ENCODE measurements at places on chromosomes 1 and 21.

DNA sequence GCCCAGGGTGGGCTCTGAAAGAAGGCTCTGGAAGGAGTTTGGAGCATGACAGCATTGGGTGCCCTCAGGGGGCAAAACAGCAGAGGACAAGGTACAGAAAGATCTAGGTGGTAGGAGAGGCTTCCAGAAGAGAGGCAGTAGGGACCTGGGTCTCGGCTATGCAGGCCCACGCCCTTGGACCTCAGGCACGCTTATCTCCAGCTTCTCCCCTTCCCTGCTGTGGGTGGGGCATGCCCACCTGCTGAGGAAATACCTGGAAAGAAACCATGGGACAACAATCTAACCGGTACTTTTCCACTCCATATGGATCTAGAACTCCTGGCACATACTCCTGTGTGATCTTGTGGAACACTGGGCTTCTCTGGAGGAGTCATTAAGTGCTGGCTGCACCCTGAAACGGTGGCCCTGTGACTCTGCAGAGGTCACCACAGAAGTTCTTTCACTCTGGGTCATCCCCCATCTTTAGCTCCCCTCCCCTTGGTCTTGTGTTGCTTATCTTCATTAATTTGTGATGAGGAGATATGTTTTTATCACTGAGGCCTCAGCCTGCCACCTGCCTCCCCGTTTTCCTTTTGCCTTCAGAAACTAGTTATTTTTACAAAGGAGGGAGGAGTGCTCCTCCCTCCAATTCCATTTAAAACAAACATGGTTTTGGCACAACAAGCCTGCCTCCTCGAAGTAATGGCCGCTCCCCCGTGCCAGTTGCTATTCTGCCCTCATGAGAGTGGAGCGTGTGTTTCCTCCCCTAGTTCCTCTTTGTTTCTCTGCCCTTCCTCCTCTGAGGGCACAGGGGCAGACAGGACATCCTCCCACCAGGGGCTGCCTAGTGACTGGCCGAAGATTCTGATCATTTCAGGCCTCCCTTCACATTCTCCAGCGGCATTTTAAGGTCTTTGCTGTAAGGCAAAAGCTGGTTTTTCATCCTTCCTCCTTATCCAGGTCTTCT lies 78.0 kb upstream of the ATP5PO start:
- no peak for DNase-seq

- DNase-seq = no peak
Observed at GRCh38 chr1:77220687-77221463, 1.6 kb upstream of the PIGK start.

- no peak for DNase-seq
Observed at GRCh38 chr1:38082769-38083263, 36.2 kb upstream of the POU3F1 start.

GRCh38 chr1:119943216-119943615 lies 46.9 kb upstream of the ADAM30 start:
- no peak for DNase-seq

DNA sequence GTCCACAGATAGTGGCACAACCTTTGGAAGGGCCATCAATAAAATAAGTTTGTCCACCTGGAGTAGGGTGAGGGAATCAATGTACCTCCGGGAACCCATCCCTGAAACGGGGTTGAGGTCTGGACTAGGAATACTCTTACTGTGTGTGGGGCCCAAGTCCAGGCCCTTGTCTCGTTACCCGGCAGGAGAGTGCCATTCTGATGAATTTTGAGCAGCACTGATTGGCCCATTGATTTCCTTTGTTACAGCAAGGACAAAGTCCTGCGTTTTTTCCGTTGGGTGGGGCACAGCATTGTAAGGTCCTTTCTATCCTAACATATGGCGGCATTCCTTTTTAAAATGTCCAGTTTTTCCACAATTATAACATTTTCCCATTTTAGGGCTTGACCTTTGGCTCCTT lies 75.2 kb downstream of the AXDND1 start:
- DNase-seq = no peak

DNA sequence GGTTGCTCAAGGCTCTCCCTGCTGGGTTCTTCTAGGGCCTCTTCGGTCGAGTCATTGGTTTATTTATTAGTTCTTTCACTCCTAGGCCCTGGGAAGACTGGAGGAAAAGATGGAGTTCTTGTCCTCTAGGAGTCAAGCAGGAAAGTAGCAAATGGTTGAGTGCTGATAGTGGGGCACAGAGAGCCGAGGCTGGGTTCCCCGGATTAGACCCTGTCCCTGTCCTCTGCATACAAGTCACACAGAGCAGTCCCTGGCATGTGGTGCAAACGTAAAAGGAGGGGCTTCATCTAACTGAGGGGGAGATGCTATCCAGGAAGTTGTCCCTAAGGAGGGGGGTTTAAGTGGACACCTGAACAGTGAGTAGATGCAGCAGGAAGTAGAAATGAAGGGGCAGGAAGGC lies 19.2 kb upstream of the KCNE2 start:
- no peak for DNase-seq

- no peak for DNase-seq
Observed at GRCh38 chr21:42140196-42140934, 69.2 kb downstream of the UMODL1 start.

DNA sequence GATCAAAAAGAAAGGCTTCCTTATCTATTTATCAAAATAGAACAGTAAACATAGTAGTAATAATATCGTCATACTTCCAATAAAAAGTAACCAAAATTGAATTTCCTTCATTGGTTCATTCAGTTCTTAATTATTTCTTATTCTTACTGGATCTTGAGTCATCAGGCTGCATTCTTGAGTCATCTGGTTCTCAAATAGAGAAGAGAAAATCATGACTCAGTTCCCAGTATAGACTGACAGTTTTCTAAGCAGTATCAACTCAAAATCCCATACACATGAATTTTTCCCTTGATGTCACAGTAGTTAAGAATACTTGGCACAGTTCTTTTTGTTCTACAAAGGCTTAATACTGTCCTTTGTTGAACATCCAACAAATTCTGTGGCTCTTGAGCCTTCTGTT lies 626.9 kb upstream of the ADGRL4 start:
- DNase-seq = no peak

GRCh38 chr1:85582687-85583591 lies 2.4 kb downstream of the CCN1 start:
- no peak for DNase-seq

- DNase-seq = no peak
Observed at GRCh38 chr1:238143038-238143437, 252.3 kb upstream of the ZP4 start.

DNA sequence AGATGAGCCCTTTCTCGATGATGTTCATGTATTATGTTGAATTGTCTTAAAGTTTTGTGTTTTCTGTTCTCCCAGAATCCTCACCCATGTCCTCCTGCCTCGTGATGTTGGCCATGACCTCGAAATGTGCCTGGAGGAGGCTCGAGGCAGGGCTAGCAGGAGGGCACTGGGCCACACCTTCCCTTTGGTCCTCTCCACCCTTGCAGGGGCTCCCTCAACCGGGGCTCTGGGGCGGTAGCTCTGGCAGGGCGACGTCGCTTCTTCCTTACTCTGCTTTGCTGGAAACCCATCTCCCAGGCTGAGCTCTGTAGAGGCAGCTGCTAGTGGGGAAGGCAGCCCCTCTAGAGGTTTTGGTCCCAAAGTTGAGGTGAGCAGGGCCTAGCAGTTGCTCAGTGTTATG lies 14.3 kb downstream of the TFF3 start:
- DNase-seq = no peak

- DNase-seq = no peak
Observed at GRCh38 chr1:220887520-220888416, 8.5 kb downstream of the HLX start.

- no peak for DNase-seq
Observed at GRCh38 chr1:47655521-47656300, 217.9 kb downstream of the FOXD2 start.

DNA sequence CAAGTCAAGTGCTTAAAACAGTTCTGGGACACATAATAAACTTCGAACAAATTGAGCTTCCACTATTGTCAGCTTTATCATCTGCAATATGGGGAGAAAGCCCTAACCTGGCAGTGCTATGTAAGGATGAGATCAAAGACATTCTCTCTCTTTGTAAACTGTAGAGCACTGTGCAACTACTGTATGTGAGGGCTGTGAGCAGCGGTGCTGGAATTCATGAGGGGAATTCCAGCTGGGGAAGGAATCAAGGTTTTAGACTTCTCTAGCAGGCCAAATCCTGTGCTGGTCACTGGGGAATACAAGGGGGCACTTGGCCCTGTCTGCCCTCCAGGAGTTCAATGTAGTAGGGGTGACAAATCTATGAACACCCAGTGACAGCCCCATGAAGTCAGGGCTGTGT lies 9.3 kb downstream of the FAM151A start:
- DNase-seq = no peak

- DNase-seq = no peak
Observed at GRCh38 chr1:28282426-28283407, 23.4 kb downstream of the SESN2 start.

DNA sequence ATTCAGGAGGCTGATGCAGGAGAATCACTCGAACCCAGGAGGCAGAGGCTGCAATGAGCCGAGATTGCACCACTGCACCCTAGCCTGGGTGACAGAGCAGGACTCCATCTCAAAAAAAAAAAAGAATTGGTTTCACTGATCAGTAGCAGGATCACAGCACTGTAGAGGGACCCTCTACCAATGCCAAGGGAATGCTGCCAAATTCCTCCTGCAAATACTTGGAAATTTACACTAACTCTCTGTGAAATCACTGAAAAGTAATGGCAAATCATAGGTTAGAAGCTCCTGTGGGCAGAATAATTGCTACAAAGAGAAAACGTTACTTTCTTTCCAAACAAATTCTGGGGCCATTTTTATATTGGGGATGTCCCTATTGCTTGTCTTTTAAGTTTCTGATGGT lies 6.7 kb upstream of the GPR25 start:
- DNase-seq = no peak

DNA sequence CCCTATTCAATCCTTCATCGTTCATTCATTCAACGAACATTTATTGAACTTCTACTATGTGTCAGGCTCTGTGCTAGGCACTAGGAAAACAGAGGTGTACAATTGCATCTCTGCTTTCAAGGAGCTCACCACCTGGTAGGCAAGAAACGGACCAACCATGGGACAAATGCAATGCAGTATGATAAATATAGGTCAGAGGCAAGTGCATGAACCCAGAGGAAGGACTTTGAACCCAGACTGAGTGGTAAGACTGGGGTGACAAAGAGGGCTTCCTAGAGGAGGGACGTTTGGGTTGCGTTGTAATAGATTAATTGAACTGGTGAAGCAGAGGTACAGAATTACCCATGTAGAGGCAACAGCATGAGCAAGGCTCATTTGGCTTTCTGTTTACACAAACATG lies 16.4 kb downstream of the CD2 start:
- DNase-seq = no peak

GRCh38 chr21:38383411-38384237 lies 114.7 kb downstream of the ERG start:
- DNase-seq = no peak

- DNase-seq = no peak
Observed at GRCh38 chr1:28985427-28985826, 71.1 kb downstream of the EPB41 start.

- no peak for DNase-seq
Observed at GRCh38 chr1:205954819-205955404, 11.7 kb upstream of the SLC26A9 start.

DNA sequence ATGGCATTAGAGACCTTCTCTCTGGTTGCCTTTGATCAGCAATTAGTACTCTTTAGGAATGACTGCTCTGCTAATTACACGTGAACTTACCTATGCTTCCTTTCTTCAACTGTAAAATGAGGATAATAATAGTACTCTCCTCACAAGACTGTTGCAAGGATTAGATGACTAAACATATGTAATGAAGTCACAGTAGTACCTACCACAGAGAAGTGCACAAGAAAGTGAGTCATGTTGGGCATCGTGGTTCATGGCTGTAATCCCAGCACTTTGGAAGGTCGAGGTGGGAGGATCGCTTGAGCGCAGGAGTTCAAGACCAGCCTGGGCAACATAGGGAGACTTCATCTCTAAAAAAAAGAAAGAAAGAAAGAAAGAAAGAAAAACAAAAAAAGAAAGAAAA lies 68.1 kb upstream of the AK4 start:
- DNase-seq = no peak

GRCh38 chr1:77541162-77541545 lies 141.3 kb downstream of the ZZZ3 start:
- no peak for DNase-seq

DNA sequence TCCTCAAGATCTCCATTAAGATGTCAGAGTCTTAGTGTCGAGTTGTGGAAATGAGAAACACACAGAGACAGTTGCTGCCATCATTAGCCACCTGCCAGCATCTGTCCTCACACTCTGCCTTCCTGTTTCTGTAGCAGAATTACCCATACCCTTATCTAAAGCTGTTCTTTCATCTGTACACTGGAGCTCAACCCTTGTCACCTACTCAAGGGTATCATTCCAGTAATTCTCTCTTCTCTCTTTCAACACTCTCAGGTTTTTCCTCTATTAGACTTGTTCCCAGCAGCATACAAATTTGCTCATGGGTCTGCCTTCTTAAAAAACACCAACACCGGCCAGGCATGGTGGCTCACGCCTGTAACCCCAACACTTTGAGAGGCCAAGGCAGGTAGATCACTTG lies 27.4 kb upstream of the RNF2 start:
- no peak for DNase-seq

DNA sequence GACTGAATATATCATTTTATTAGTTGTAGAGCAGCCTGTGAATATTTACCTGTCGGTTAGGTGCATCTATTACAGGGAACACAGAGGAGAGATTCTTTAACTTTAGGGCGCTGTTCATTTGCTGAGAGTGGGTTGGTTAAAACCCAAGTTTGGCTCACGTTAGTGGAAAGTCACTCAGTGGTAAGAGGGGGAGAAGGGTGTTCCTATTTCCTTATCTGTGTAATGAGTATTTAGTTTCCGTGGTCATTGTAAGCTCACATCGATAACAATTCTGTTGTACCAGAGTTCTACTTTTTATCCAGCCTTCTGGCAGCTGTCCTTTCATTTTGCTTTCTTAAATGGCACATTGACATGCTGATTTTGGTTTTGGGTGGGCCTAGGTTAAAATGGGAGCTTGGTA lies 773.2 kb upstream of the ADAMTS5 start:
- no peak for DNase-seq

- no peak for DNase-seq
Observed at GRCh38 chr1:183093786-183094298, 70.6 kb downstream of the LAMC1 start.

- no peak for DNase-seq
Observed at GRCh38 chr1:92495392-92496063, 8.8 kb upstream of the GFI1 start.

DNA sequence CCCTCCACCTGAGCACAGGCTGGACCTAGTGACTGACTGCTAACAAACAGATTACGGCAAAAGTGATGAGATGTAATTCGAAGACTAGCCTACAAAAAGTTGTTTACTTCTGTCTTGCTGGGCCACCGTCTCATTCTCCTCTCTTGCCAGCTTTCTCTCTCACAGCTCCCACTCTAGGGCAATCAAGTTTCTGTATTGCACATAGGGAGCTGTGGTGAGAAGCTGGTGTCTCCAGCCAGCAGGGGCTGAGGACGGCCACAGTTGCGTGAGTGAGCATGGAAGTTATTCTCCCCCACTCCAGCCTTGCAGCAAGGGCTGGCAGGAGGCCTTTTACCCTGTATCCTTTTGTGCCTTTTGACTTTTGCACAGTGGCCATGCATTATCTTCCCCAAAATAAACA lies 8.6 kb upstream of the COL6A2 start:
- no peak for DNase-seq

GRCh38 chr1:70411360-70411844 lies 334 bp downstream of the CTH start:
- DNase-seq = no peak

GRCh38 chr1:81449786-81450185 lies 350.9 kb upstream of the ADGRL2 start:
- no peak for DNase-seq
